Stimulated activated CD4-positive, alpha-beta T cell treated with anti-CD3 and anti-CD28 coated beads, Interleukin-12 subunit alpha, Interleukin-12 subunit beta, amount 100 ng/mL, for 48 hours (primary cell): ENCODE measurements at places on chromosomes 5 and 9.

DNA sequence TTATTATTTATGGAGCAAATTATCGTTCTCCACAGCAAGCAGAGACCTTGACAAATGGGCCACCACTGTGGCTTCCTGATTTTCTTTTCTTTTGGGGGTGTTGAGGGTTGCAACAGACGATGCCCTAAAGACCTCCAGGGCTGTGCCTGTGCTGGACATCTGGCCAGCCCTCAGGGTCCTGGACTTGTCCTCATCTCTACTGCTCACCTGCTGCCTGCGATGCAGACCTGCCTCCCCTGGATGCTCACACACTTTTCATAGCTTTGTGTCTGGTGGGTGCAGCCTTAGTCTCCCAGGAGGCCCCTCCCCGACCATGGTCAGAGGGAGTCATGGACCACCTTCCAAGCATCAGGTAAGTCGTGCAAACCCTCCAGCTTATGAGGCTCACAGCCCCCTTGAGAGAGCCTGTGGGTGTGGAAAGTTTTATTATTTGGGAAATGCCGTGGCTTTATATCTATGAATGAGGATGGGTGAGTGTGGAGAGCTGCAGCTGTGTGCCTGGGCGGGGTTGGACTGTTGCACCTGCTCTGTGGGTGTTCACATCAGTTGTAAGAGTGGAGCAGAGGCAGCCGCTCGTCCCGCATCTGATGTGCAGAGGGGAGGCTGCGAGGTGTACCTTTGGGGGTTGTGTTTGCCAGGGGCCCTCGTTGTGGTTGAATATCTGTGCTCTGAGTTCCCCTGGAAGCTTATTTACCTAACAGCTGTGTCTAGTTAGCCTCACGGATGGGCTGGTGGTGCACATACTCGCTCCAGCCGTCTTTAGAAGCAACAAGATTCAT lies 126.3 kb upstream of the IRX4 start:
- DNase-seq: no peak

- DNase-seq: no peak
Observed at GRCh38 chr5:32760091-32760509, 49.0 kb downstream of the NPR3 start.

- DNase-seq: no peak
Observed at GRCh38 chr5:172870715-172871461, 36.8 kb downstream of the ERGIC1 start.

GRCh38 chr5:118614731-118615456 lies 373.5 kb downstream of the DTWD2 start:
- no peak for DNase-seq

DNA sequence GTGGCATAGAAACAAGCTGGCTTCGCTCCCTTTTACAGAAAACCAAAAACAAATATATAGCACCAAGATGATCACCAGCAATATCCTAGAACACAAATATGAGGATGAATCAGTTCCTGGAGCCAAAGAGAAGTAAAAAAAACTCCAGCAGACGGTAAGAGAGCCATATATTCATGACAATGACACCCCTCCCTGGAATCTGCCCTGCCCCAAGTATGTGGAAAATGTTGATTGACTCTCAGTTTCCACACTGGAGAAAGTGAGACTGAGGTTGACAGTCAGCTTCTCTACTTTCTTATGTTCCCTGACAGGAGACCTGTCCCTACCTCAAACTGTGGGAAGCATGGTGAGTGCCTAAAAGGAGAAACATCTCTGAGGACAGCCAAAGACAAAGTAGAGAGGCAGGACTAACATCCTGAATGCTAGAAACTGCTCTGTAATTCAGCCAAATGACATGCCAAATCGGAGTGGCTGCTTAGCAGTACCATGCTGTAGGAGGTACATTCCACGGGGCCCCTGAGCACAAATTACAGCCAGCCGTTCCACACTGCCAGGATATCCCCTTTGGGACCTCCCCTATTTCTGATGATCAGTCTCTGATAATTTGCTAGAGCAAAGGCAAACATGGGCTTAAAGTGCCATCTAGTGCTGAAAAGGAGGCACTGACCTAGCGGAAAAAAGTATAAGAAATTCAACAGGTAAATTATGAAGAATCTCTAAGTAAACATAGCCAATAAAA lies 424.0 kb upstream of the RGMB start:
- no peak for DNase-seq

GRCh38 chr9:87609486-87609885 lies 111.8 kb downstream of the DAPK1 start:
- no peak for DNase-seq

DNA sequence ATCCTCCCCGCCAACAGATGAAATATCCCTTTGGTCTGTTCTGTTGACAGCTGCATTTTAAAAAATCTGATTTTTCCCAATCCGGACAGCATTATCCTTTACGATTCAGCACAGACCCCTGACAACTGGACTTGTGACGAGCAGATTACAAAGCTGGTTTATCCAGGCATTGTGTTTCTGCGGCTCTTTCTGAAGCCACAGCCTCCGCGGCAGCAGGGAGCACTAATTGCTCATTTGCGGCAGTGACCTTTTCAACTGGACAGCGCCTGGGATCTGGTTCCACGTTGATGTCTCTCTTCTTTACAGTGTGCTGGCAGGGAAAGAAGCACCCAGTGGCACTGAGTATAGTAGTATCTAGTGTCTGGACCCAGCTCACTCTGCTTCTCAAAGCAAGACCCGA lies 351.2 kb downstream of the ZNF608 start:
- DNase-seq: no peak
